ENCODE measurements at places on chromosomes 1 and 21.

GRCh38 chr1:211327346-211327921 lies 801 bp downstream of the TRAF5 start:
- no peak for DNase-seq

GRCh38 chr21:37251294-37251634 lies 15.9 kb downstream of the VPS26C start:
- no peak for DNase-seq

DNA sequence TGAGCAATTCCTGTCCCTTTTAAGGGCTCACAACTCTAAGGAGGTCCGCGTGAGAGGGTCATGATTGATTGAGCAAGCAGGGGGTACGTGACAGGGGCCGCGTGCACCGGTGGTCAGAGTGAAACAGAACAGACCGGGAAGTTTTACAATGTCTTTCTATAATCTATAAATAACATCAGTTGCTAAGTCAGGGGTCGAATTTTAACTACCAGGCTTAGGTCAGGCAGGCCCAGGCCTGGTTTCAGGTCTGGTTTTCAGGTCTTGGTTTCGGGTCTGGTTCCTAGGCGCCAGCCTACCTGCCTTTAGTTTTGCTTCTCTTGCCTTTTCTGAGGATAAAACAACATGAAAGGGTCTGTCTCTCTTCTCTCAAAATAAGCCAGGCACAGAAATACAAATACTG lies 476.0 kb upstream of the CAMK1G start:
- DNase-seq, result no peak

- no peak for DNase-seq
These were observed 32.6 kb downstream of the SLC44A3 start for GRCh38 chr1:94852788-94853187.

- no peak for DNase-seq
These were observed 176.8 kb downstream of the FAF1 start for GRCh38 chr1:50783286-50783685.

GRCh38 chr1:60461925-60462595 lies 388.5 kb upstream of the C1orf87 start:
- DNase-seq, result no peak

- DNase-seq, result no peak
These were observed 7.6 kb downstream of the MTF1 start for GRCh38 chr1:37851782-37852210.

DNA sequence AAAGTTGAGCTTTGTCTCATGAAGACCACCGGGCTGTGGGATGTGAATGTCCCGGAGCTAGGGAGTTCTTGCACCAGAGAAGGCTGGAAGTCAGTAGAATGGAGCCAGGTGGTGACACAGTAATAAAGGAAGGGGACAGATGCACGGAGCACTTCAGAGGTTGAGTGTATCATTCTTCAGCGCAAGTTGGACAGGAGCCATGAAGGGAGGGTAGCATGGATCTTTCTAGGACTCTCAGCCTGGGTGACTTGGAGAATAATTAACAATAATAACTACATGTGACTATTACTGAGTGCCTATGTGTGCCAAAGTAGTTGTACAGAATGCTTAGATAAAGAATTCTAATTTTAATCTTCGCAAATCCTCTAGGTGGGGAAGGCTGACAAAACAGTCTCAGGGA lies 258.7 kb upstream of the AJAP1 start:
- no peak for DNase-seq

DNA sequence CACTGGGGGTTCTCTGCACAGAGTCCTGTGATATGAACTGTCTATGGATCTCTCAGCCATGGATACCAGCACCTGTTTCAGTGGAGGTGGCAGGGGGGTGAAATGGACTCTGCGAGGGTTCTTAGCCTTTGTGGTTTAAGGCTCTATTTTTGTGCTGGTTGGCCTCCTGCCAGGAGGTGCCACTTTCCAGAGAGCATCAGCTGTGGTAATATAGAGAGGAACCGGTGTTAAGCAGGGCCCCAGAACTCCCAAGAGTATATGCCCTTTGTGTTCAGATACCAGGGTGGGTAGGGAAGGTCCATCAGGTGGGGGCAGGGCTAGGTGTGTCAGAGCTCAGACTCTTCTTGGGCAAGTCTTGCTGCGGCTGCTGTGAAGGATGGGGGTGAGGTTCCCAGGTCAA lies 330.0 kb upstream of the PLD5 start:
- no peak for DNase-seq

DNA sequence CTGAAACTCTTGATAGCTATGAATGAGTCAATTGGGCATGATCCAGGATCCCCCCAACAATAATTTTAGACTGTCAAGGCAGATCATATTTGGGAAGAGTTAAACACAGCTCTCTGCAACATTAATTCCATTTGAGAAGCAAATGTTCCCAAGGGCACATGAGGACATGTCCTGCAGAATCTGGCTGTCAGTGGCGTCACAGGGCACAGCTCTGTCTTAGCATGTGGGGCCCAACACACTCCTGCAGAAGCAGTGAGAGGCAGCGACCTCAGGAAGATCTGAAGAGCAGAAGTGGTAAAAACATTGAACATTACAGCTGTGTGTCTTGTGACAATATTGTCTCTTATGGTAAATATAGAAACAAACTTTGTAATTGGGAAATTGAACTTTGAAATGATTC lies 197.1 kb upstream of the PBX1 start:
- DNase-seq, result no peak

- no peak for DNase-seq
These were observed 179.3 kb downstream of the KAZN start for GRCh38 chr1:14777516-14778506.

DNA sequence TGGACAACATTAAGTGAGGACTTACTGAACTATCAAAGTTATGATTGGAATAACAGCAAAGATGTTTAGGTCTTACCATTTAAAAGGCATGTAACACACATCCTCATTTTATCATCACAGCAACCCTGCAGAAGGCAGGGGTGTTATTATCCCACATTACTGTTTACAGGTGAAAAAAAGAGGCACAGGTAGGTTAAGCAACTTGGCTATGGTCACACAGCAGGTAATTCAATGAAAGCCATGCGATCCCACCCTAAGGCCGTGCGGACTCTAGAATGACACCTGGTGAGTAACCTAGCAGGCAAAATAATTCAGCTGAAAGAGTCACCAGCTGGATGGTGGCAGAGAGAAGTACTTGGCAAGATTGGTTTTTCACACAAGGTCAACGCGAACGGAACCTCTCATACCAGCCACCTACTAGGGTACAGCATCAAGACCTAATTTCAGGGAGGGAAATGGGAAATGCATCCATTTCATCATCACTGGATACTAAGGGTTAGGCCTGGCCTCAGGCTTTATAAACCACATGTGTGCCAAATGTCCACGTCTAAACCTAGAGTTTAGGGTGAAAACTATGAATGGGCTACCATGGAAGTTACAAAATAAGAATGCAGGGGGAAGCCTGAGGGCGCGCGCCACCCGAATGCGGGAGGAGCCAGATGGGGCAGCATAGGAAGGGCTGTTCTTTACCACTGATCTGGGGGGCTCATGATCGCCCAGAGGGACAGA lies 85.3 kb downstream of the SLC66A1 start:
- DNase-seq, result no peak

DNA sequence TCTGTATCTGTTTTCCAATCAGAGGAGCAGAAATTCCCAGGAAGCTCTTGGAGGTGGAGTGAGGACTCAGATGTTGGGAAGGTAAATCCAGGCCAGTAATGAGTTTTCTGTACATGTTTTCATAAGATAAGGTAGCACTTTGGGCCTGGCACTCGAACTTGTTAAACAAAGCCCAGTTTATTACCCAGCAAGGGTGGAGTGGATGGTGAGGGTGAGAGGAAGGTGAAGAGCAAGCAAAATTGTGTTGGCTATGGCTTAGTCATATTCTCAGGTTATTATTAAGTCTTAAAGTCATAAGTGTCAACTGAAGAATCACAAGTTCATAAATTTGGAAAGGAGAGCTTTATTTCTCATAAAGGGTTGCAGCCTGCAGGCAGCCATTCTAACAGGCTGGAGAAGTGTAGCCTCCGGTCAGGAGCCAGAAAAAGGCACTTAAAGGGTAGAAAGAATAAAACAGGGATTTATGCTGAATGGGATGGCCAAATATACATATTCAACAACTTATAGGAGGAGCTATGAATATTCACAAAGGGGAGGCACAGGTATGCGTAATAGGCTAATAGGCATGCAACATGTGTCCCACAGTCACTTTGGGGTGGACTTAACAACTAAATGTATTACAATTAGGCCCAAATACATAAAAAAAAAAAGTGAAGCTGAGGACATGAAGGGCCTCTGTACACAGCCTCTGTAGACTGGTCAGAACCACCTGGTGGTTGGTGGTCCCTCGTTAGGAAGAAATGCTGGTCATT lies 523.9 kb downstream of the LMO4 start:
- DNase-seq, result no peak

DNA sequence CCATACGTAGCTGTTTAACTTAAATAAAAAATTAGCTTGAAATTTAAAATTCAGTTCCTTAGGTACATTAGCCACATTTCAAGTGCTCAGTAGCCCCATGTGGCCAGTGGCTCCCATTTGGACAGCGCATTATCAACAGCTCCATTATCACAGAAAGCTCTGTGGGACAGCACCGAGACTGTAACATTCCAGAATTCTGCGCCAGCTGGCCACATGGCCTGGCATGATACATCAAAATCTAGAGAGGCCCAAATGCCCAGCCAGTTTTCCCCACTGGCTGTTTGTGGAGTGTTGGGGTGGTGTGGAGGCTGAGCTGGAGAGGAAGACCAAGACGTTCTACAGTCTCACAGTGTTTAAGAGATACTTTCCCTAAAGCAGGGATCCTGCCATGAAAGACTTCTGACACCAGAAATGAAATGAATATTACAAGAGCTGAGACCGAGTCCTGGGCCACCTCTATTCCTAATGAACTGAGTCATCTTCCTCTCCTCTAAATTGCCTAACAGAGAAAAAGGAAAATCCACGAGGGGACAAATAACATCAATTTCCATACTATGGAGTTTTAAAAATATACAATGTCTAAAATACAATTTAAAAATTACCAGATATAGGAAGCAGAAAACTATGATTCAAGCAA lies 27.3 kb upstream of the ACTA1 start:
- DNase-seq, result no peak

DNA sequence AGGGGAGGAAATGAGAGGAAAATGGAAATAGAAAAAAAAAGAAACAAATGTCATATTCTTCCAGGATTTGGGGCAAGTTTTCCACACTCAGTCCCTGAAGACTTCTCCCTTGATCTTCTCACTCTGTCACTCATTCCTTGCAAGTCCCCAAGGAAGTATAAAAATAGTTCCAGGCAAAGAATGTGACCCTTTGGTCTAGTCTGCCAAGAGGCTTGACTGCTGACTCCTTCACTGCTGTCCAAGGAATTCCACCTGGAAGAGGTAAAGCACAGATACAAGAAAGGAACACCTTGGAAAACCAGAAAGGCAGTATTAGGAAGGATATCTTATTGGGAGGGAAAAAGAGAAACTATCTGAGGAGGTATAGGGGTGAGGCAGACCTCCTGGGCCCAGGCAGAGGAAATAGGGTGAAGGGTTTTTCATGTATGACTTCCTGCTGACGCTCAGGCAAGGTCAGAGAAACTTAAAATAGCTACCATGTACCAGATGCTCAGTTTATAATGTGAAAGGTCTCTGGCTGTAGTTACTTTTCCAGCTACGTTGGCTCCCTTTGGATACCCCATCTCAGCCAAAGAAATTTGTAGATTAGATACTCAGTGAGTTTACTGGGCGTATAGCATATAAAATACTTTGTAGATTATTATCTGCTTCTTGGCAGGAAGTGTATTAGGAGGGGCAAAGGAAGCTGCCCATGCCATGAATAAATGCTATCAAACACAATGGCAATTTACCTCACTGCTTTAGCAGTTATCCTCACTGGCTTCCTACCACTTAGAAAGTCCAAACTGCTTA lies 2.0 kb upstream of the GJA5 start:
- no peak for DNase-seq

- DNase-seq, result no peak
These were observed 155.8 kb downstream of the RYR2 start for GRCh38 chr1:237197470-237198425.

- no peak for DNase-seq
These were observed 113.1 kb downstream of the RHOU start for GRCh38 chr1:228848406-228848805.

- no peak for DNase-seq
These were observed 68.1 kb downstream of the RPS6KA1 start for GRCh38 chr1:26597629-26598039.

- no peak for DNase-seq
These were observed 19.9 kb downstream of the PLA2G4A start for GRCh38 chr1:186848509-186849130.

DNA sequence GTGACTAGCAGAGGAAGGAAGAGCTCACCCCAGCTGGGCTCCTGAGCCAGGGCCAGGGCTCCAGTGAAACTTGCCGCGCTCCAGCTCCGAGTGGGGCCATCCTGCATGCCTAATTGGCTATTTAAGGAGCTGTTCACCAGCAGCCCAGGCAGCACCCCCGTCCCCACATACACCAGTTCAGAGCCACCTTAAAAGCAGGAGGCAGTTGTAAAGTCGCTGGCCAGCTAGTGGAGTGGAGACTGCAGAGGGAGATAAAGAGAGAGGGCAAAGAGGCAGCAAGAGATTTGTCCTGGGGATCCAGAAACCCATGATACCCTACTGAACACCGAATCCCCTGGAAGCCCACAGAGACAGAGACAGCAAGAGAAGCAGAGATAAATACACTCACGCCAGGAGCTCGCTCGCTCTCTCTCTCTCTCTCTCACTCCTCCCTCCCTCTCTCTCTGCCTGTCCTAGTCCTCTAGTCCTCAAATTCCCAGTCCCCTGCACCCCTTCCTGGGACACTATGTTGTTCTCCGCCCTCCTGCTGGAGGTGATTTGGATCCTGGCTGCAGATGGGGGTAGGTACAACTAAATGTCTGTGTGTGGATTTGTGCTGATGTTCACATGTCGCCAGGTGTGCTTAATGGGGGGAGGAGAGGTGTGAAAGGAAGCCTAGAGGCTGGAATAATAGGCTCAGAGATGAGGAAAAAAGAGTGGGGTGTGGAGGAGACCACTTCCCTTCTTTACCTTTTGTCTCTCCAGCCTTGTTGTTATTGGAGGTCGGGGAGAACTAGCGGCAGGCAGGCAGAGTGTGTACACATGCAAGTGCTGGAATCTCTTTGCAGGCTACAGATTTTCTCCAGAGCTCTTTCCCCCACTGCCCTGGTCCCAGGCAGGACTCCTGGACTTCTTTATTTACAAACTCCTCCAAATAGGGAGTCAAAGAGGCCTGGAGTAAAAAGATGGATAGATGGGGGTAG lies at the start of gene CA14:
CA14 (plus strand) TSS at position 151 of the 962 bp plus-strand sequence; CDS start at position 506, 355 bp downstream.
- DNase-seq, result no peak

GRCh38 chr1:3590139-3590763 lies 21.1 kb downstream of the MEGF6 start:
- DNase-seq, result no peak

GRCh38 chr1:223179280-223179679 lies 36.2 kb upstream of the TLR5 start:
- DNase-seq, result no peak

GRCh38 chr1:22805672-22806038 lies 95.0 kb downstream of the EPHB2 start:
- DNase-seq, result no peak

DNA sequence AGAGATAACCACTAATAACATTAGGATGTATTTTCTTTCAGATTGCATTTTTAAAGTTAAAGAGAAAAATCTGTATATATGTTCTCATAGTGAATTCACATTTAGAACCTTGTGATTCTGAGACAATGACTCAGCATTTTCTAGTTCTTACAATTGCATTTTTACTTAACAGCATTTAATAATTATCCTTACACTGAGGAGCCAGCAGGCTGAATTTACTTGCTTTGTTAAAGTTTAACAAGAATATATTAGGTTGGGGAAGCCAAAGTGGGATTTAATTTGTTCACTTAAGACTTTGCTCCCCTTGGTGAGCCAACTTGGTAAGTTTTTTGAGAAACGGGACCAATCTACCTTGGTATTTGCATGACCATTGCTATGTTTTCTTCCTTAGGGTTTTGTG lies 4.5 kb downstream of the PATJ start:
- no peak for DNase-seq

- no peak for DNase-seq
These were observed 23.7 kb upstream of the TNFRSF1B start for GRCh38 chr1:12142891-12143630.

Measured in AG04449 (cell line).